Hepatic stellate cell (primary cell): ENCODE measurements at places on chromosomes 6 and 20.

DNA sequence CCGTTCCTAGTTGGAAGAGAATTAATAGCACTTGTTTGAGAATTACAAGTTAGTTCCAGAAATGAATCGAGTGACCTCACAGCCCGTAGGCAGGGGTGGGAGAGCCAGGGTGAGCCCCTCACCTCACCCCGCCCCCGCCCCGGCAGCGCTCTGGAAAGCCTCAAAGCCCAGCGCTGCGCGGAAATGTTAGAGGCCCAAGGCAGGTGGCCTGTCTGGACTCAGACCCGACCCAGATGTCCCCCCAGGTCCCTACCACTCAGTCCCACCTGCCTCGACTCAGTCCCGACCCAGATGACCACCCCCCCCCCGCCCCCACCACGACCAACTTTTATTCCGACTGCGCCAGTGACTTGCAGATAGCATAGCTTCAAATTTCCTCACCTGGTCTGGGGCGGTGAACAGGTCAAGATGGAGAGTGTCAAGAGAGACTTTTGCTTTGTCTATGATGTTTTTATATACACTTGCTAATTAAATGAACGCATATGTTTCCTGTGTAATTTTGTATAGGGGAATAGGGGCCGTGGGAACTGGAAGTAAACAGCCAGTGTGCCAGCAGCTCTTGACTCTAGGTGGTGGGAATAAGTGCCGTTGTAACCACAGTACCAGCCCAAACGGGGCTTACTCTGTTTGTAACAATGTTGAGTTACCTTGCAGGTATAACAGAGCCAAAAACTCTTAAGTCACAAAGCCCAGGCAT lies 1.2 kb upstream of the PXDC1 start:
- DNase-seq: no peak

DNA sequence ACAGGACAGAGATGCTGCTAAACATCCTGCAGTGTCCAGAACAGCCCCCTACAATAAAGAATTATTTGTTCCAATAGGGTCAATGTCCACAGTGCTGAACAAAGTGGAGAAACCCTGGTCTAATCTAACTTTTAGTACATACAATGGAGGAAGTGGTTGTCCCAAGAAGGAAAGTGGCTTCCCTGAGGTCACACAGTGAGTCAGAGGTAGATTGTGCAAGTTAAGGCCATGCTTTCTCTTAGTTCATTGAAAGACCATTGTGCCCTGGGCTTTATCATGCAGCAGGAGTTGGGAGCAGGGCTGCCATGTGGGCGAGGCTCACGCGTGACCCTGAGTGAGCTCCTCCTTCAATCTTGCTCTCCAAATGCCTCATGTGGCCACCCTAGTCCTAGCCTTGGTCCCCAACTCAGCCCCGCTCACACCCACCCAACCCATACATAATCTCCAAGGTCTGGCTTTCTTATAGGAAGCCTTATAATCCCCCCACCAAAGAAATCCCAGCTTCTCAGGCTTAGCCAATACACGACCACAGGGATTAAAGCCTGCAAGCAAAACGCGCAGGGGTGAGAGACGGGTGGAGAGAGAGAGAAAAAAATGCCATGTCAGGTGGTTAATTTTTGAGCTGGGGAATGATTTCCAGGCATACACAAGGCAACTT lies 19.9 kb downstream of the SLC13A3 start:
- no peak for DNase-seq

DNA sequence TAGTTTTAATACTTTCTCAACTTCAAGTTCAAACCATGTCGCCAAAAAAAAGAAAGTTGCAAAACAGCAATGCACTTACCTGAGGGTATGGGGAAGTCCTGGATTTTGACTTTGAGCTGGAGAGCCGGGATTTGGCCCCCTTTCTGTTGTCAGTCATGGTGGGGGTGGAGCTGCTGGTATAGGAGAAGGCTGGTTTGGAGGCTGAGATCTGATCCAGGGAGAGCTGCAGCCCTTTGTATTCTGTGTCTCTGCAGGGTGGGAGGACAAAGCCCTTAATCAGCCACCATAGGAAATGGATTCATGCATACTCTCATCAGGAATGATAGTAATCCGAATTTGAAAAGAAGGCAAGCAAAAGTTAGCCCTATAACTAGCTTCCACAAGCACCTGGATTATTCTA lies 44.0 kb downstream of the SIM1 start:
- no peak for DNase-seq

DNA sequence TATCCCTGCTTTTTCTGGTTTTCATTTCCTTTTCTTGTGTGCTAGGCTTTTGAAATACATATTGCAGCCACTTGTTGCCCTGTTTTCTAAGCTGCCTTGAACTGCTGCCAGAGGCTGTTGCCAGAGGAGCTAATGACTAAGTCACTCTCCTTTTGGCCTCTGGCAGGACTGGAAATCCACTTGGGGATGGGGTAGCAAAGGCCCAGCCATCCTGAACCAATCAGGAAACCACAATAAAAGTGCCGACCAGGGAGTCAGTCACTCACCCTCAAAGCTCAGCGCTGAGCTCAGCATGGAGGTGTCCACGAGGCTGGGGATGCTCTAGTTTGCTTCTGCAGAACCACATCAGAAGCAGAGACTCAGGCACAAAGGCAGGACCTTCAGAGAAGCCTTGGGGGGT lies 813.0 kb downstream of the DHX35 start:
- DNase-seq: no peak

DNA sequence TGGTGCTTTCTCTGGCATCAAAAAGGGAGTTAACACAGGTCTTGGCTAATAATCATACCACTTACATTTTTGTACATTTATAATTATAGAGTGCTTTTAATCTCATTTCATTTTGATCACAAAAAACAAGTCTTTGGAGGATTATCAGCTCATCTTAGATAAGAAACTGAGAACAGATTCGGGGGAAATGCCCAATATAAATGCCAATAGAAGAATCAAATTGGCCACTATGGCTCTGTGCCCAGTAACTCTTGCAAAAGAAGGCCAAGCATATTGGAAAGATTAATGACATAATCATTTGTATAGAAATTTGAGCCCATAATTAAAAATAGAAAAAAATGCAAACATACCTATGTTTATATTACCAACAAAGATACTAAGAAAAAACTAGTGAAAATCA lies 42.5 kb downstream of the IPCEF1 start:
- DNase-seq: no peak

DNA sequence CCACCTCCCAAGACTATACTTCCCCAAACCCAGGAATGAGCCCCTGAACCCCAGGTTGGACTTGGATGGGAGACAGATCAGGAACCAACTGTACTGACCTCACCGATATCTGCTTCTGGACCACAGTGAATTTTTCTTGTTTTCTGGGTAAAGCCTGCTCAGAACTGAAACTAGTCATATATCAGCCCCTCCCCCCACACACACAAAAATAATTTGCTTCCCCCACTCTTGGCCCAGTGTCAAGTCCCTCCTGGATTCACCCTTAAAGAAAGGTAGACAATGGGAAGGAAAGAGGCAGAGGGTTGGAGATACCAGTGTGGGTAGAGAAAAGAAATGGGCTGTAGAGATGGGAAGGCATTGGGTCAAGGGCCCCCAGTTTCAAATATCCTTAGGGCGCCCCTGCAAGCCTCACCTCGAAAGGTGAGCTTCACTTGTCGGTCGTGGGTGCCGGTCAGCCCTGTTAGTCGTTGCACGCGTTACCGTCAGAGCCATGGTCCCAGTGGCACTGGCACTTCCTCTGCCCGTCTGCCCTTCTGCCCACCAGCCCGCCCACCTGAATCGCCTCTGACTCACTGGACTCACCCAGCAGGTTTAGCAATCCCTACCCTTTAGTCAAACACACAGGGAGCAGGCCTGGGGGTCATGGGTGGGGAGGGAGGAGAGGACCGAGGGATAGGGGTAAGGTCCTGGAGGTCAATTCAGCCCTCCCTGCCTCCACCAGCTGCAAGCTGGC lies 8.5 kb upstream of the SPAG4 start:
- no peak for DNase-seq

GRCh38 chr6:35310265-35310831 lies 12.7 kb downstream of the DEF6 start:
- DNase-seq: no peak

DNA sequence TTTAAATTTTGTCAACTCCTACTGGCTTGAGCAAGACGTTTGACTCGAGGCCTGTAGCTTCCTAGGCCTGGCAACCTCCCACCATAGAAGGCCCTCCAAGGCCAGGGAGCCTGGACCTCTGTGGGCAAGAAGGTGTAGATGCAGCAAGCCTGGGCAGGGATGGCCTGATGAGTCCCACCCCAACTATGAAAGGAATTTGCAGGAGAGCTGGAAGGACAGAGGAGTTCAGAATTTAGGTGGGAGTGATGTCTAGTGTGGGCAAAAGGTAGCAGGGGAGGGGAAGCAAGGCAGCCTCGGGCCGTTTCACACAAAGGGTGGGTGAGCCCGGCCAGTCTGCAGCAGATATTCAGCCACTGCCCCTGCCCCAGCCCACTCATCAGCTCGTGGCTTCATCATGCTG lies 245.2 kb downstream of the CDH26 start:
- no peak for DNase-seq

DNA sequence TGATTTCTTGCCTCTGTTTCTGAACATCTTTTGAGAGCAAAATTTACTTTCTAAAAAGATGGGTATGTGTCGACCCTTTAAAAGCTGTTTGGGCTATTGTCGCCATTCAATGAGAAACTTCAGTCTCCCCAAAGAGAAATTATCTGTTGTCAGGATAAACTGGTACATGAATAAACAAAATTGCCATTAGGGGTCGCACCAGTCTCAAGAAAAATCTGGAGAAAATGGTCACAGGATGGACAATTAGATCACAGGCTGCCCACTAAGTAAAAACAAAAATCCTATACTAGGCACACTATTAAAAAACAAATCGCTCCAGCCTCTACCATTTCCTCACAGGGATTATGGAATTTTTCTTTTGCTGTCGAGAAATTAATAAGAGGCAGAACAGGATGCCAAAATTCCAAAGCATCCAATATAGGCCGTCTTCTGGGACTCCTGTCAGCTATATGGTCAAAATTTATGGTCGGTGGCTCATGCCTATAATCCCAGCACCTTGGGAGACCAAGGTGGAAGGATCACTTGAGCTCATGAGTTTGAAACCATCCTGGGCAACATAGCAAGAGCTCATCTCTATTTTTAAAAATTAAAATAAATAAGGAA lies 5.5 kb upstream of the HLA-E start:
- DNase-seq: peak; percentile 45

DNA sequence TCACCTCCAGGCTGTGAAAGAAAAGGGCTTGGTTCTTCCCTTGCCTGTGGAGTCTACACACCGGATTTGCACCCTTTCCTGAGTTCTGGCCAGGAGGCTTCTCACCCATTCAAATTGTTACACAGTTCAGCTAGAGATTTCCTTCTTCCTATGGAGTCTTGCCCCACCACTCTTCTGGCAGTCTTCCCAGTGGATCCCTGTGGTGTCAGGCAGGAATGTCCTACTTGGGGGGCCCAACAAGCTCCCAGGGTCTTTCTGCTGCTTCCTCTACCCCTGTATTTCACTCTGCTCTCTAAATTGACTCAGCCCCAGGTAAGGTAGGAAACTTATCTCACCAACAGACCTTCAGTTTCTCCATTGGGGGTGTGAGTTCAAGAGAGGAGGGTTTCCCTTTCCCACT lies 14.0 kb upstream of the CST9L start:
- DNase-seq: no peak

- DNase-seq: peak; percentile 43
Measured at GRCh38 chr6:72621291-72622093, at the start of gene KCNQ5. Gene KCNQ5 (plus strand): TSS chr6:72622064.

- no peak for DNase-seq
Measured at GRCh38 chr6:110055387-110055735, 77.2 kb downstream of the GPR6 start.

- DNase-seq: no peak
Measured at GRCh38 chr6:8481727-8482126, 46.4 kb upstream of the SLC35B3 start.

- no peak for DNase-seq
Measured at GRCh38 chr20:35394271-35394670, 17.5 kb downstream of the UQCC1 start.

DNA sequence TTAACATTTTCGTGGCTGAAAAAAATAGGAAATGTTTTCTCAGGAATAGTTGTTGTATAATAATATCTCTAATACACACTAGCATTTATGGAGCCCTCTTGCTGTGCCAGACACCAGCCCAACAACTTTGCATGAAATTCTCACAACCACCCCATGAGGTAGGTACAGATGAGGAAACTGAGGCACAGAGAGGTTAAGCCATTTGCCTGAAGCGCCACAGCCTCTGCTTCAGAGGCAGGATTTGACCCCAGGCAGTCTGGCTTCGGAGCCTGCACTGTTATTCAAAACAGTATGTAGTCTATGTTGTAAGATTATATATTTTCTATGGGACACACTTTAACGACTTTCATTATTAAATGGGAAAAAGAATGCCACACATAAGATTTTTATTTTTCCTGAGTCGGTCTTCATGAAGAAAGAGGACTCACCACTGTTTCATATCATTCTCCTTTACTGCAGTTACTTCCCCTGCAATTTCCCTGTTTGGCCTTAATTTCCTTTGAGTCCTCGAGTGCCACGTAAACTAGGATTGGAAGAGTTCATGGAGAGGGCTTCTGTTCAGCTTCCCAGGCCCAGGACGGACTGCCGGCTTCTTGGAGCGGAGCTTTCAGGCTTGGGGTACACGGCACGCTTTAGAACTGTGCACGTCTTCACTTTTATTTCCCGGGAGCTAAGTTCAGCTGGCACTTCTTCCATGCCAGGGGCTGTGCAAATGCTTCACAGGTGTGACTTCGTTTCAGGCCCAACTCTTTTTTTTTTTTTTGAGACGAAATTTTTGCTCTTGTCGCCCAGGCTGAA lies 128.0 kb downstream of the BMP7 start:
- DNase-seq: no peak

- DNase-seq: no peak
Measured at GRCh38 chr6:55136916-55137315, 37.4 kb upstream of the HCRTR2 start.

GRCh38 chr20:22216984-22217383 lies 367.4 kb downstream of the FOXA2 start:
- no peak for DNase-seq

DNA sequence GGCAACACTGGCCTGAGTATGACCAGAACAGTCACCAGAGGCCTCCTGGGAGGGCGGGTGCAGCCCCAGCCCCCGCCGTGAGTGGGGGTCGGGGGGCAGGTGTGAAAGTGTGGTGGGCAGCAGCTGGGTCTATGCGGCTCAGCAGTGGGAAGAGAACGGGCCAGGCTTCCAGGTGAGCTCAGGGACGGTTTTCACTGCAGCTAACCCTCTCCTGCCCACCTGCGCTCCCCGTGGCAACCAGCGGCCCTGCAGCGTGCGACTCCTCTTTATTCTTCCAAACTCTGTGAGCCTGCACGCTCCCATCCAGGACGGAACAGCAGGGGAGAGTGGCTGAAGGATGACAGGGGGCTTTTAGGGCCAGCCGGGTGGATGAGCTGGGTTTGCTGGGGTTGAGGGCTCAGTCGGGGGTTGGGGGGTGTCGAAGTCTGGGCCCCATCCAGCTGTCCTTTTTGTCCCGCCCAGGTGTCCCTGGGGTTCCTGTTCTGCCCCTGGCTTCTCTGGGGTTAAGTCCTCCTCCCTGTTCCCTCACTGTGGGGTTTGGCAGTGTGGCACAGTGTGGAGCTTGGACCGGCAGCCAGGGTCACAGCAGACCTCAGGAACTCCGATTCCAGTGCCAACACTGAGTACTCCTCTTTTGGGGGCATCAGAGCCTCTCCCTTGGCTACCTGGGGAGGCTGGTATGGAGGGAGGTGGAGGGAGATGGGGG lies 859 bp upstream of the BIRC7 start:
- no peak for DNase-seq
